ENCODE measurements at places on chromosomes 1 and 21.

DNA sequence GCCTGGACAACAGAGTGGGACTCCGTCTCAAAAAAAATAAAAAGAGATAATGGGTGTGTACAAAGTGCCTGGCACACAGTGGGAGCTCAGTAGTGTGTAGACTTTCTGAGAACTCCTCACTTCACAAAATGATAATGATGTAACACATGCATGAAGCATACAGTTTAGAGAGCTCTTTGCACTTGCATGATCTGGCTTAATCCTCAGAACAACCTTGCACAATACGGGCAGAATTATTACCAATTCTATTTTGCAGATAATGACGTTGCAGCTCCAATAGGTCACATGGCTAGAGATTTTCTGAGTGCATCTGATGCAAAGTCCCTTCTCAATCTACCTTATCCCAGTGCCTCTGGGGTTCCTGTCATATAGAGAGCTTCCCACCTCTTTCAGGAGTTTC, 71.4 kb downstream of the CD247 start:
- DNase-seq, result no peak

DNA sequence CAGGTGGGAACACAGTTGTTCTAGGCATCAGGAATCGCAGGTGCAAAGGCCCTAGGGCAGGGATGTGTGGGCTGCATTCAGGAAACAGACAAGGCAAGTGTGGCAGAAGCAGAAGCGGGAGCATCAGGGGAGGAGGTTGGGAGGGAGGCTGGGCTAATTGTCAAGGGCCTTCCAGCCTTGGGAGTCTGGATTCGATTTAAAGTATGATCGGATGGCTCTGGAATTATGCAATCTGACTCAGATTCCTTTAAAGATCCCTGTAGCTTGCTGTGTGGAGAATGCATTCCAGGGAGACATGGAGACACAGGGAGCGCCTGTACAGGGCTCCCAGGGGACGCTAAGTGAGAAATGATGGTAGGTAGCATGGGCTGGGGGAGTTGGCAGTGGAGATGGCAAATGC, 86.5 kb downstream of the LACTBL1 start:
- peak; percentile 32 for DNase-seq

- no peak for DNase-seq
These were observed 5.5 kb downstream of the C1QTNF12 start for GRCh38 chr1:1240822-1241587.

DNA sequence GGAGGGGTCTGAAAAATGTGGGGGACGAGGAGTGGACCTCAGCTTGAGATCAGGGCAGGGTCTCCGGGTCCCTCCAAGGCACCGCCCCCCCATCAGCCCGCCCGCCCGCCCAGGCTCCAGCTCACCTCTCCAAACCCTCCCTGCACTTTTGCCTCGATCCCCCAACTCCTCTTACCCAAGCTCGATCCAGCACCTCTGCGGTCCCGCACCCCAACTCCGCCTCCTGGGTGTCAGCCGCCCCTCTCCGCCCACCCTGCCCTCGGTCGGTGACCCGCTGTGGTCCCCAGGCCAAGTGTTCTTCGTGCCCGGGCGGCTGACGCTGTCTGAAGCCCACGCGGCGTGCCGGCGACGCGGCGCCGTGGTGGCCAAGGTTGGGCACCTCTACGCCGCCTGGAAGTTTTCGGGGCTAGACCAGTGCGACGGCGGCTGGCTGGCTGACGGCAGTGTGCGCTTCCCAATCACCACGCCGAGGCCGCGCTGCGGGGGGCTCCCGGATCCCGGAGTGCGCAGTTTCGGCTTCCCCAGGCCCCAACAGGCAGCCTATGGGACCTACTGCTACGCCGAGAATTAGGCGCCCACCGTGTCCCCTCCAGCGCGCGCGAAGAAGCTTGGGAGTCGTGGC, 5.7 kb downstream of the HAPLN2 start:
- no peak for DNase-seq

- no peak for DNase-seq
These were observed 14.7 kb downstream of the TMEM81 start for GRCh38 chr1:205069371-205070125.

- DNase-seq, result no peak
These were observed 1.2 kb upstream of the SRSF11 start for GRCh38 chr1:70220015-70220414.

GRCh38 chr1:5856246-5856815, 135.9 kb downstream of the NPHP4 start:
- peak; percentile 28 for DNase-seq

DNA sequence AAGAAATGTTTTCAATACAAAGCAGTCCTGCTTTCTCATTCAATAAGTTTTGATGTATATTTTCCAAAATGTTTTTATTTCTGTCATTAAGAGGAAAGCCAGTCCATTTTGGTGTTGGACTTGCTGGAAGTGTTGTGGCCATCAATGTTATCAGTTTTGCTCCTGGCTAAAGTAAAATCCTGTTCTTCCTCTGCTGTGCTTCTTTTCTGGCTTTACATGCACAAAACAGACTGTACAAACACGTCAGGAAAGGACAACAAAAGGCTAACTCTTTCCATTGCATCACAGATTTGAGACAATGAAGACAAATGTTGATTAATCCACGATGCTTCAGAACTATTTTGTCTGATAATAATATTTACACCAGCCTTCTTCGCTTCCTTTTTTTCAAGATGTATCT, 735.4 kb downstream of the LTN1 start:
- no peak for DNase-seq

- no peak for DNase-seq
These were observed 68.3 kb downstream of the ADSS2 start for GRCh38 chr1:244383278-244383884.

GRCh38 chr1:27545271-27545670, 55.3 kb upstream of the WASF2 start:
- peak; percentile 82 for DNase-seq

- DNase-seq, result no peak
These were observed 15.1 kb downstream of the FALEC start for GRCh38 chr1:150530491-150531159.

DNA sequence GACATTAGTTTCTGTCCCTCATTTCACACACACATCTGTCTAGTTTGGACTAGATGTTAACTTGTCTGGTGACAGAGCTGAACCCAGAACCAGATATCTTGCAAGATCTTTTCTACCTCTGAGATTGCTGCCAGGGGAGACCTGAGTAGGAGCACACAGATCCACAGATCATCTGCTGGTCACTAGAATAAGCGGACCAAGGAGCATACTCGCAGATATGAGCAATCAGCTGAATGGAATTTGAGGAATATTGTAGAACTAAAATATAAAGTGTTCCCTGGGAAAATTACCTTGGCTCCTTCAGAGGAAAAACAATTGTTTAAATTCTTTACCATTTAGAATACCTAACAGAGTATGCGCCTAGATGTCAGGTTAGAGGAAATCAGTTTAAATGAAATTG, 90.7 kb downstream of the TNFSF18 start:
- peak; percentile 45 for DNase-seq

- no peak for DNase-seq
These were observed 351.8 kb downstream of the NEGR1 start for GRCh38 chr1:71930511-71930910.

- peak; percentile 51 for DNase-seq
These were observed 586.3 kb downstream of the LRRIQ3 start for GRCh38 chr1:73611681-73612080.

GRCh38 chr1:151993084-151993733, 450 bp downstream of the S100A10 start:
- DNase-seq, result no peak

DNA sequence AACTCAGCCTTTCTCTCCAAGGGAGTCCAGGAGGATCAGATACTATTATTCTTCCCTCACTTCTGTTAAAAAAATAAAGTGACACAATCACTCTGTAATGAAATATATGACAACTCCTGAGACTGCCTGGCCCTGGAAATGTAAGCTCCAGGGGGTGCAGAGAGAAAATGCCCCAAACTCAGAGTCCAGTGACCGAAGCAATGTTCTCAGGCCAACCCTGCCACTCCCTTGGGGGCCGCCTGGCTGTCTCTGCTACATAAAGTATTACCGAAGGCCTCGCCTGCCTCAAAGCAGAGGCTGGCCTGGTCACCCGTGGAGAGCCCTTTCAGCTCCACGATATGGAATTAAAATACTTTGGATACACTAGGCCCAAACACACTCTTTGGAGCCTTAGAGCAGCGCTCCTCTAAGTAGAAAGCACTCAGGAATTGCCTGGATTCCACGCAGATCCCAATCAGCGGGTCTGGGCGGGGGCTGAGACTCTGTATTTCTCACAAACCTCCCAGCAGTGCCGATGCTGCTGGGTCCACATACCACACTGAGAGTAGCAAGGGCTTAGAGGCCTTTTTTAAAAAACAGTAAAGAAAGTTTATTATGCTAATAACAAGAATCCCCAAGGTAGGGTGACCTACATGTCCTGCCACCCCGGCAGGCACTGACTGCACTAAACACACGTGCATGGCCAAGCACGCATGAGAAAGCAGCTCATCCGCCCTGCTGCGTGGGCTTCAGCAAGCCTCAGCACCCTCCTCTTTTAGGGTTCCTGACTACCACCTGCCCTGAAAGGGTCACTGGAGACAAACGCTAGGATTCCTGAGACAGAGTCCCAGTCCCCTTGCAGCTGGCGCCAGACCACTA, 31.1 kb downstream of the TMCO4 start:
- DNase-seq, result peak; percentile 54

- DNase-seq, result peak; percentile 94
These were observed 146.1 kb upstream of the FGGY start for GRCh38 chr1:59150577-59151386.

- peak; percentile 47 for DNase-seq
These were observed 56.8 kb downstream of the SIK1 start for GRCh38 chr21:43370091-43370658.

- DNase-seq, result peak; percentile 17
These were observed 6.9 kb downstream of the ADSS2 start for GRCh38 chr1:244444854-244445253.

GRCh38 chr1:115978292-115978941, 2.1 kb downstream of the SLC22A15 start:
- no peak for DNase-seq
